Stimulated activated CD8-positive, alpha-beta memory T cell treated with anti-CD3 and anti-CD28 coated beads, Interleukin-15, amount 100 ng/mL, for 4 hours (primary cell): ENCODE measurements at places on chromosomes 7 and 10.

DNA sequence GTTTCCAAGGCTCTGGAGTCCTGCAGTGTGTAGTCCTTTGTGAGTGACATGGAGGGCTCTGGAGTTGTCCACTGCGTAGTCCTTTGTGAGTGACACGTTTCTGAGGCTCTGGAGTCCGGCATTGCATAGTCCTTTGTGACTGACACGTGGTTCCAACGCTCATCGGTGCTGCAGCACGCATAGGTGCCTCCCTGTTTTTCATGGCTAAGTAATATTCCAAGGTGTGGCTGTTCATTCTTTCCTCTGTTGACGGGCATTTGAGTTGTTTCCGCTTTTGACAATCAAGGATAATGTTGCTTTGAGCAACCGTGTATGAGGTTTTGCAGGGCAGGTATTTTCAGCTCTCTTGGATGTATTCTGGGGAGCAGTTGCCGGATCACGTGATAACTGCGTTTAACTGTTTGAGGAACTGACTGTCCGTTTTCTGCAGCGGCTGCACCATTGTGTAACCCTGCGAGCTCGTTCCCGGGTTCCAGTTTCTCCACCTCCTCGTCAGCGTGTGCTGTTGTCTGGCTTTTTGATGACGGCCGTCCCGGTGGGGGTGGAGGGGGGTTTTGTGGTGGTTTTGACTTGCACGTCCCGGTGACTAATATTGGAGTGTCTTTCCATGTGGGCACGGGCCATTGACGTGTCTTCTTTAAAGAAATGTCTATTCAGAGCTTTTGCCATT, 21.1 kb downstream of the FAM20C start:
- DNase-seq, result no peak

- DNase-seq, result no peak
Measured at GRCh38 chr10:52951824-52952223, 179.2 kb upstream of the MBL2 start.

DNA sequence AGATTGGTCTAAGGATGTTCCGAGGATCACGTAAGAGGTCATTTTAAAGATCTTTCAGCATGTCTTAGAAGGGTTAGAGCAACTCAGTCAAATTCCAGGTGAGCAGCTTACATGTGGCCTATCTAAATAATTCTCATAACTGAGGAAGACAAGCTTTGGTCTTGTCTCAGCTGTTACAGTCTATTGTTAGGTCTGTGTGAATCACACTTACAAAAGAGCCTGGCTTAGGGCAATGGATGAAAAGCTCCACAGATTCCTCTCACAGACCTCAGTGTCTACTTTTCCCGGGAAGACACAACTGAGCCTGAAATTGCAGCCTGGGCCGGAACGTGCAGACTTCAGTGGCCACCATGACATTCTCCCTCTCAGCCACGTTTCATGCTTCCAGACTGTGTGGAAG, 173.1 kb downstream of the INHBA start:
- DNase-seq, result no peak

DNA sequence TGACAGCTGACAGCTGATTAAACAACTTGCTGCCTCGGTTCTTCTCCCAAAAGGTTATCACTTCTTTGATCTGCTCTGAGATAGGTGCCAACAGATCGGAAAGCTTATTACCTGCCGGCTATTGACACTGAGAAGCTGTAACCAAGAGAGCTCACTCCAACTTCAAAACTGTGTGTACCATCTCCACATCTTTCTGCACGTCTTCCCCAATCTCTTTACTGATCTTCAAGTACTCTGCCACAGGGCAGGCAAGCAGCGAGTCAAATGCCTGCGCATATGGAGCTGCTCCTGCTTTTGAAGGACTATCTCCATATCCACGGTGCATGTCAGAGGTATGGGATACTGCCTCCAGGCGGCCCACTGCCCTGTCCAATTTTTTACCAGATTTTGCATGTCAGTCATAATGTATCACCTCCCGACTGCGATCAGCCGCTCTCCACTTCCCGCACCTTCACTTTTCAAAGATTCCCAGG, 352 bp upstream of the ZNF485 start:
- no peak for DNase-seq

GRCh38 chr7:116576350-116577319, 51.8 kb downstream of the CAV1 start:
- no peak for DNase-seq

GRCh38 chr7:115047958-115048720, 126.2 kb downstream of the MDFIC start:
- DNase-seq, result no peak

- DNase-seq, result no peak
Measured at GRCh38 chr7:4964506-4964905, 5.5 kb upstream of the MMD2 start.

DNA sequence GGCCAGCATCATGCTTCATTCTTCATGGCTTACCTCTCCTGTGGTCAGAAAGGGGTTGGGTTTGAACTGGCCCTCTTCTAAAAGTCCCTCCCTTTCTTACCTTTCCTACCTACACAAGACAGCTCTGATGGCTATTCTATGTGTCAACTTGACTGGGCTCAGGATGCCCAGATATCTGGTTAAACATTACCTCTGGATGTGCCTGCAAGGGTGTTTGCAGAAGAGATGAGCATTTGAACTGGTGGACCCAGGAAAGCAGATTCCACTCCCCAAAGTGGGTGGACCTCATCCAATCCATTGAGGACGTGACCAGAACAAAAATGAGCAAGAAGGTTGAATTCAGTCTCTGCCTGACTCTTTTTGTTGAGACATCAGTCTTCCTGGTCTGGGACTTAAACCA, 79.0 kb upstream of the TCF7L2 start:
- DNase-seq, result no peak

DNA sequence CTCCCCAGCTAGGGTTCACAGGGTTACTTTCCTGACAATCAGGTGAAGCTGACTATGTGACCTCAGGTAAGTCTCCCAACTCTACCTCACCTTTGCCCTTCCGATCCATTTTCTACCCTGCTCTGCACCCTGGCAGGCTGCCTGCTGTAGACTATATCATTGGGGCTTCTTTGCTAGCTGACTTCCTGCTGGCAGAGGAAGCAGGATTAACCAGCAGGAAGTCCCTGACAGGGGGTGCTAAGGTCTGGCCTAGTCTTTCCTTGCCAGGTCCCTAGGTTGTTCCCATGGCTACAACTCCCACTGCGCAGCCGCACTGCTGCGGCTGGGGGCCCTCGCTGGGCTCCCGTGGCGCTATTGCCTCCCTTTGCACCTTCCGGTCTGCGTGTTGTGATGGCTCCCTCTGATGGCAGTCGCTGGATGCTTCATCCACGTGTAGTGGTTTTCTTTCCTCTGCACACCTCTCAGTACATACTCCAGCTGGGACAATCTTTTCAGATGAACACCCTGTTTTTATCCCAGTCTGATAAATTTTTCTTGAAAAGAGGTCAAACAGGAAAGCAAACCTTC, 365.9 kb downstream of the REEP3 start:
- DNase-seq, result no peak

DNA sequence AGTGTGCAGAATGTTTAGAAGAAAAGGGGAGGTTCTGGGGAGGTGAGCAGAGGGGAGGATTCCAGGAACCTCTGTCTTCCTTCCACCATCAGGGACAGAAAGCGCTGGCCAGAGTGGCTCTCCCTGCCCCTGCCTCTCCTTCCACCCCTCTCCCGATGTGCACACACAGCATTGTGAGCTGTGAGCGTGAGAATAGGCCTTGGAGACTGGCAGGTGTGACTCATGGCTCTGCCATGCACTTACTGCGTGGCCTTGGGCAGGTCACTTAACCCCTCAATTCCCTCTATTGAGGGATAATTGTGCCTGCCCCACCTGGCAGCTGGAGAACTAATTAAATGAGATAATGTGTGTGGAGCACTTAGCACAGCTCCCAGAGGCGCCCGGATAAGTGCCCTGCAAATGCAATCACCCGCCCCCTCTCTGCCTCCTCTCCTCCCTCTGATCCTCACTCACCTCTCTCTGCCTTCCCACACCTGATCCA, 115.4 kb downstream of the ZMIZ1 start:
- no peak for DNase-seq

DNA sequence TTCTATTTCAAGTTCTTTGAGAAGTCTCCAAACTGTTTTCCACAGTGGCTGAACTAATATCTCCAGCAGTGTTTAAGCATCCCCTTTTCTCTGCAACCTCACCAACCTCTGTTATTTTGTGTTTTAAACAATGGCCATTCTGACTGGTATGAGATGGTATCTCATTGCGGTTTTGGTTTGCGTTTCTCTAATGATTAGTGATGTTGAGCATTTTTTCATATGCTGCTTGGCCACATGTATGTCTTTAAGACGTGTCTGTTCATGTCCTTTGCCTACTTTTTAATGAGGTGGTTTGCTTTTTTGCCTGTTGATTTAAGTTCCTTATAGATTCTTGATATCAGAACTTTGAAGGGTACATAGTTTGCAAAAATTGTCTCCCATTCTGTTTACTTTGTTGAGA, 156.6 kb upstream of the IMMP2L start:
- no peak for DNase-seq

DNA sequence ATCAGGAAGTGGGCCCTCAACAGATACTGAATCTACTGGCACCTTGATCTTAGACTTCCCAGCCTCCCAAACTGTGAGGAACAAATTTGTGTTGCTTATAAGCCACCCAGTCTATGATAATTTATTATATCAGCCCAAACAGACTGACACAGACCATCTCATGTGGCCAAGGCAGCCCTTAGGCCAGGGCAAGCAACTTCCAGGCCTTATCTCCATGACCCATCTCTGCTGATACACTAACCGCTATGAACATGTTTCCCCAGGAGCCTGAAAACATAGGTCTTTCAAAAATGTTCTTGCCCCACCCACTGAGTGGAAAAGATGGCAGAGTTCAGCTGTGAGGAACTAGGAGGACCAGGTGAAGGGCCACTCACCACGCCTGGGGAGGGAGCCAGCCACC, 3.2 kb upstream of the BLOC1S2 start:
- no peak for DNase-seq

GRCh38 chr10:47030191-47030703, 119.0 kb downstream of the PTPN20 start:
- no peak for DNase-seq

- DNase-seq, result no peak
Measured at GRCh38 chr10:21518641-21519396, 6.7 kb downstream of the SKIDA1 start.

GRCh38 chr10:63210611-63211196, 77.6 kb downstream of the NRBF2 start:
- DNase-seq, result no peak

GRCh38 chr10:25304606-25305005, 129.8 kb downstream of the GPR158 start:
- no peak for DNase-seq

- DNase-seq, result no peak
Measured at GRCh38 chr7:7329326-7329725, 147.0 kb downstream of the C1GALT1 start.

DNA sequence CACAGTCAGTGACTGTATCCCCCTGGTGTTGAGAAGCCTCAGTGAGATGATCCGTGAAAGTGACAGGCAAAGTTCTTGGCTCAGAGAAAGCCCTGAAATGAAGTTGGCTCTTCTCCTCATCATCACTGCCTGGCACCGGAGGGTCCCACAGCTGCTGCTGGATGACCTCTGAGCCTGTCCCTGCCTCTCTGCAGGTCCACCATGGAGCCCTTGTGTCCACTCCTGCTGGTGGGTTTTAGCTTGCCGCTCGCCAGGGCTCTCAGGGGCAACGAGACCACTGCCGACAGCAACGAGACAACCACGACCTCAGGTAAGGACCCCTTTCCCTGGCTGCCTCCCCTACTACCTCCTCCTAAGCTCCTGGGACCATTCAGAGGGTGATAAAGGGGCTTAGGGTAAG, 85.5 kb downstream of the MKI67 start:
- no peak for DNase-seq

GRCh38 chr7:155226261-155227003, 71.2 kb upstream of the INSIG1 start:
- DNase-seq, result no peak

GRCh38 chr7:41503438-41503837, 199.5 kb downstream of the INHBA start:
- DNase-seq, result no peak

DNA sequence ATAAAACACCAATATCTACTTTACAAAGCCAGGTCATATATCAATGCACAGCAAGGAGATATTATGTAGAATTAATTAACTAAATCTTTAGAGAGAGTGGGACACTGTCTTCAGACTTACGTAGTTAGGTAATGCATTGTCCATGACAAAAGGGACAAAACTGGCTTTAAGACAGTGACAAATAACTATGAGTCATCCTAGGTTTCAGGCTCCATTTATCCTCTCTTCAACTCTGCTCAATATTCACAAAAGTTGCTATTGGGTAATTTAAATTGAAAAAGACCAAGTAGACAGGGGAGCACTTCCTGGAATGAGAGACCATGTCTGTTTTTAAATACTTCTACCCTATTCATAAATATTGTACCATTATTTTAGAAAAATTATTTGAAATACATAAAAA, 464.5 kb downstream of the ARL4A start:
- no peak for DNase-seq

DNA sequence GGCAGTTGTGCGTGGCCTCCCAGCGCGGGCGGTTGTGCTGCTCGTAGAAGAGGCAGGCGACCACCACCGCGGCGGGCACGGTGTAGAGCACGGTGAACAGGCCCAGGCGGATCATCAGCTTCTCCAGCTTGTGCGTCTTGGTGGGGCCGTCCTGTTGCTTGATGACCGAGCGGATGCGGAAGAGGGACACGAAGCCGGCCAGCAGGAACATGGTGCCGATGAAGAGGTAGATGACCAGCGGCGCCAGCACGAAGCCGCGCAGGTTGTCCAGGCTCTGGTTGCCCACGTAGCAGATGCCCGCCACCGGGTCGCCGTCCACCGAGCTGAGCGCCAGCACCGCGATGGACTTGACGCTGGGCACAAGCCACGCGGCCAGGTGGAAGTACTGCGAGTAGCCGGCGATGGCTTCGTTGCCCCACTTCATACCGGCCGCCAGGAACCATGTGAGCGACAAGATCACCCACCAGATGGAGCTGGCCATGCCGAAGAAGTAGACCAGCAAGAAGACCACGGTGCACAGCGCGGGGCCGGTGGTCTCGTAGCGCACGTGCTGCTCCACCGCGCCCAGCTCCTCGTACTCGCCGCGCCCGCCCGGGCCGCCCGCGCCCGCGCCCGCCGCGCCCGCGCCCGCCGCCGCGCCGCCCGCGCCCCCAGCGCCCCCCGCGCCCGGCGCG, 2.2 kb downstream of the FZD8 start:
- no peak for DNase-seq

GRCh38 chr7:152016947-152017346, 8.5 kb upstream of the GALNT11 start:
- DNase-seq, result no peak

DNA sequence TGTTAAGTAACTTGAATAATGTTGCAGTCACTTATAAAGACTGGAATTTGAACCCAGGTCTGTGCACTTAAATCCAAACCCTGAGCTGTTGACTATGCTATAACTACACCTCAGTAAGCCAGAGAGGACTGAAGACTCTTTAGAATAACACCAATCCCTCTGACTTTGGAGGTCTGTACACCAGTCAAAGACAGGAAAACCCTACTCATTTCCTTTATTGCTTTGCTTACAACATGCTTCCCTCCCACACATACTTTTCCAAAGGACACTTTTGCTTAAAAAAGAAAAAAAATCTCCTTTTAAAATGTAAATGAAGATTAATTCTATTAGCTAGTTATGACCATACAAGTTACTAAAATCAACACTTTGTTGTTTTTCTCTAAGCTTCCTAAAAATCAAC, 184.7 kb upstream of the KCTD7 start:
- no peak for DNase-seq

- DNase-seq, result no peak
Measured at GRCh38 chr7:71278257-71278656, 146.3 kb downstream of the GALNT17 start.
